Activated CD4-positive, alpha-beta T cell treated with anti-CD3 and anti-CD28 coated beads for 24 hours (primary cell): ENCODE measurements at places on chromosomes 1 and 21.

DNA sequence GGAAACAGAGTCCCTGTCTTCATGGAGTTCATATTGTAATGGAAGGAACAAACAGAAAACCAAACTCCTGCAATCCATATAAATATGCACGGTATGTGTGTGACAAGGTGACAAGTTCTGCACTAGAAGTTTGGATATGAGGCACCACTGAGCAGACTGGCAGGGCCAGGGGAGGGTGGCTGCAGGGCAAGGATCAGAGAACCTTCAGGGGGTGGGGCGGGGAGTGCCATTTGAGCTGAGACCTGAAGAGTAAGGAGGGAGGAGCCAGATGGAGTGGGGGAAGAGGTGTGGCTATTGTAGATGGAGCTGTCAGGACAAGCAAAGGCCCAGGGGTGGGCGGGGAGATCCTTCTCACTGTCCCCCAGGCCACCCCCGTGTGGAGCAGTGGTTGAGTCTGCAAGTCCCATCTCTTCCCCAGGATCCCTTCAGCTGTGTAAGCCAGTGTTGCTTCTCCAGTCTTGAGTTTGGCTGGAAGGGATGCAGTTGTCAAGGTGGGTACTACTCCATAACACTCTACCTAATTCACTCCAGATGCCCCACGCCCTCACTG is 76.4 kb downstream of the ATP5PO start:
- no peak for DNase-seq

GRCh38 chr1:211764701-211765100 is 65.9 kb downstream of the LPGAT1 start:
- no peak for DNase-seq

GRCh38 chr1:21932127-21932526 is 5.0 kb downstream of the HSPG2 start:
- DNase-seq, result no peak

- DNase-seq, result no peak
Measured at GRCh38 chr1:228387321-228387720, 19.3 kb downstream of the TRIM11 start.

DNA sequence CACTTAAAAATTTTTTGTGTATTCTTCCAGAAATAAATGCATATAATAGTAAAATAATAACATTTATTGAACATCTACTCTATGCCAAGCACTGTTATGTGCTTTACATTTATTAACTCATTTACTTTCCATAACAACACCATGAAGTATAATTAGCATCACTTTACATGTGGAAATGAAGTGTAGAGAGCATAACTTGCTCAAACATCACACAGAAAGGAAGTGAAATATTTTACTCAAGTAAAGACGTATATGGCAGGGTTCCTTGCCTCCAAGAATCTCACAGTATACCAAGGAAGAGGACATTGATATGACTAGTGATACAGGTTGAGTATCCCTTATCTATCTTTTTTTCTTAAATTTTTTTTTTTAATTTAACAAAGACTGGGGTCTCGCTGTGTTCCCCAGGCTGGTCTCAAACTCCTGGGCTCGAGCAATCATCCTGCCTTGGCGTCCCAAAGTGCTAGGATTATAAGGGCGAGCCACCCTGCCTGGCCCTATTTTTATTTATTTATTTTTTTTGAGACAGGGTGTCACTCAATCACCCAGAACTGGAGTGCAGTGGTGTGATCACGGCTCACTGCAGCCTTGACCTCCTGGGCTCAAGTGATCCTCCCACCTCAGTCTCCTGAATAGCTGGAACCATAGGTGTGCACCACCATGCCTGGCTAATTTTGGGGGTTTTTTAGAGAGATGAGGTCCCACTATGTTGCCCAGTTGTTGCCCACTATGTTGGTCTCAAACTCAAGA is 7.7 kb upstream of the CLIC4 start:
- DNase-seq, result no peak

DNA sequence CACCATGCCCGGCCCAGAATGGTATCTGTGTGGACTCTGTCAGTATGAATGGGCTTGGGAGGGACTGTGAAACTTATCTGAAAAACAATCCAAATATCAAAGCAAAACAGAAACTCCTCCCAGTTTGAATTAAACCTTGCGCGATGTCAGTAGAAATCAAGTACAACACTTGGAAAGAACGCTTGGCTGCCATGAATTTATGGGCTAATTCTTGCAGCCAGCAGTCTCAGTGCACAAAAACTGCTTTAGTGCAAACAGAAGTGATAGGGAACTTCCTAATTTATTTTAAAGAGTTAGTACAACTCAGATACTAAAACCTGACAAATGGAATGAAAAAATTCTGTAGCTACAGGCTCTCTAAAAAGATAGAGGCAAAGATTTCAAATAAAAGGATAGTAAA is 8.5 kb downstream of the CLCA1 start:
- DNase-seq, result no peak
